SK-N-SH (cell line): ENCODE measurements at places on chromosomes 4 and X. TPM values are rescaled to one million over a fixed set of nuclear protein-coding genes. Genes with fewer than 3 reads are reported as not detected.

Gene RPS6KA6
- 1.7 and 2.7 TPM in 2 replicates for polyA plus RNA-seq

Gene HSD17B11
- 13.2 and 17.7 TPM in 2 replicates for polyA plus RNA-seq

Gene FAM149A
- polyA plus RNA-seq: 0.21 and 0.38 TPM in 2 replicates

Gene FAT1
- 32.2 and 41.3 TPM in 2 replicates for polyA plus RNA-seq

Gene GAGE13
- polyA plus RNA-seq: not detected in 2 replicates

Gene SLC25A43
- 7.5 and 13.2 TPM in 2 replicates for polyA plus RNA-seq

Gene RNF175
- polyA plus RNA-seq: 0.06 and 0.10 TPM in 2 replicates

Gene SHROOM3
- 4.3 and 5.6 TPM in 2 replicates for polyA plus RNA-seq

Gene ZMYM3
- 30.4 and 31.4 TPM in 2 replicates for polyA plus RNA-seq

Gene ESX1
- polyA plus RNA-seq: not detected in 2 replicates

Gene SOWAHB
- polyA plus RNA-seq: 0.05 and 0.06 TPM in 2 replicates

Gene SHROOM4
- 0.31 and 0.45 TPM in 2 replicates for polyA plus RNA-seq

Gene TAPT1
- polyA plus RNA-seq: 6.2 and 10.4 TPM in 2 replicates

Gene SAGE1
- not detected in 2 replicates for polyA plus RNA-seq

Gene RIBC1
- 0.33 and 0.45 TPM in 2 replicates for polyA plus RNA-seq

Gene PARM1
- polyA plus RNA-seq: not detected in 2 replicates

Gene TXK
- 0.60 and 0.61 TPM in 2 replicates for polyA plus RNA-seq

Gene COX7B2
- polyA plus RNA-seq: not detected in 2 replicates

Gene CCDC110
- polyA plus RNA-seq: 0.05 TPM in 1 of 2 replicates, not detected in the other

Gene ARL13A
- polyA plus RNA-seq: not detected in 2 replicates

Gene PCDH18
- polyA plus RNA-seq: 25.0 and 37.5 TPM in 2 replicates

Gene EDA2R
- 23.0 and 41.0 TPM in 2 replicates for polyA plus RNA-seq

Gene UGT2B10
- not detected in 2 replicates for polyA plus RNA-seq

Gene SLC26A1
- 0.05 and 0.08 TPM in 2 replicates for polyA plus RNA-seq

Gene CPZ
- polyA plus RNA-seq: not detected in 2 replicates

Gene PDE5A
- polyA plus RNA-seq: 6.4 and 10.1 TPM in 2 replicates

Gene TKTL2
- polyA plus RNA-seq: not detected in 2 replicates

Gene TRAM1L1
- 2.4 and 3.0 TPM in 2 replicates for polyA plus RNA-seq

Gene SSX4B
- polyA plus RNA-seq: not detected in 2 replicates

Gene GAGE1
- not detected in 2 replicates for polyA plus RNA-seq

Gene PSAPL1
- polyA plus RNA-seq: 0.02 and 0.03 TPM in 2 replicates

Gene TRIM61
- polyA plus RNA-seq: not detected in 2 replicates

Gene HSFX4
- polyA plus RNA-seq: not detected in 2 replicates

Gene PAGE1
- polyA plus RNA-seq: 0.50 and 0.54 TPM in 2 replicates

Gene SPATA4
- polyA plus RNA-seq: 0.21 and 0.34 TPM in 2 replicates

Gene GUCY1A1
- polyA plus RNA-seq: 0.03 and 0.18 TPM in 2 replicates

Gene ABLIM2
- 0.53 and 0.80 TPM in 2 replicates for polyA plus RNA-seq

Gene SLC39A8
- 1.5 TPM in 2 replicates for polyA plus RNA-seq

Gene LGI2
- polyA plus RNA-seq: not detected in 2 replicates

Gene TRIM75
- polyA plus RNA-seq: not detected in 2 replicates

Gene VSIG4
- not detected in 2 replicates for polyA plus RNA-seq

Gene PNMA3
- 0.12 and 0.19 TPM in 2 replicates for polyA plus RNA-seq

Gene PPP3CA
- polyA plus RNA-seq: 10.5 and 10.7 TPM in 2 replicates

Gene ZDHHC15
- 0.02 and 0.03 TPM in 2 replicates for polyA plus RNA-seq

Gene TCEAL9
- 27.7 and 29.5 TPM in 2 replicates for polyA plus RNA-seq

Gene DOCK11
- 34.8 and 39.3 TPM in 2 replicates for polyA plus RNA-seq

Gene CFAP99
- polyA plus RNA-seq: 0.13 and 0.55 TPM in 2 replicates

Gene ACE2
- polyA plus RNA-seq: not detected in 2 replicates

Gene SPANXC
- 0.79 TPM in 1 of 2 replicates, not detected in the other for polyA plus RNA-seq

Gene FOXP3
- polyA plus RNA-seq: 0.12 TPM in 1 of 2 replicates, not detected in the other

Gene TRAPPC2
- 10.4 and 12.5 TPM in 2 replicates for polyA plus RNA-seq

Gene CDX4
- not detected in 2 replicates for polyA plus RNA-seq
